ENCODE measurements at places on chromosomes 12 and 14. TPM values are rescaled to one million over a fixed set of nuclear protein-coding genes. Genes with fewer than 3 reads are reported as not detected.
A peak's percentile ranks its signal among the peaks of the same experiment; 100 is the strongest.

- no peak for DNase-seq
These were observed 1.6 kb downstream of the ACSS3 start for GRCh38 chr12:81079280-81080076.

- peak; percentile 80 for DNase-seq
These were observed 190.8 kb upstream of the PRMT8 start for GRCh38 chr12:3299929-3300832.

DNA sequence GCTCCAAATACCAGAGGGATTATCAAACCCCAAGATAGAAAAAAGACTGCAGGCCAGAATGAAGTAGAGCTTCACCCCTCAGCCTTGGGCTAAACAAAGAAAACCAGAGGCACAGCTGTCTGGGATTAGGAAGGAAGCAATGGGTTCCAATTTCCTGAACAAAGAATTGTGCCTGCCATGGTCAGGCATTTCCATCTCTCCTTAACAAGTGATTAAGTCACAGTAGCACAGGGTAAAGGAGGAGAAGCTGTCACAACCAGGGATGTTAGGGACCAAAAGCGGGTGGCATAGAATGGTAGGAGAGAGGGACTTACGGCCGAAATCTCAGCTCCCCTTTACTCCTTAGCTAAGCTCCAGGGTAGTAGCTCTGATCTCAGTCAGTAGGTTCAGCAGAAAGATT, 33.9 kb downstream of the SPTLC2 start:
- no peak for DNase-seq

DNA sequence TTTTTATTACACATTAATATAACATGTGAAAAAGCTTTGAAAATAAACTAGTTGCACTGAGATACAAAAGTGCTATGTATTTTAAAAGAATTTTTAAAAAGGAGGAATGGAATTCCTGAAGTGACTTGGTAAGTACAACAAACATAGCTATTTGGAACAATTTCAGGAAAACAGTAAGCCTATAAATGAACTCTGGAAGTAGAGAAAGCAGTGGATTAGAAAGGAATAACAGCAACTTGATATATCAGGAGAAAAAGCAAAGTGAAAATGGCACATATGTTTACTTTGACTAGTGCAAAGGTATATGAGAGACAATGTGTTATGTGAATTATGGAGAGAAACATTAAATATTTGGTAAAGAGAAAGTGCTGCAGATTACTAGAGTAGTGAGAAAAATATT, 811.7 kb downstream of the C12orf50 start:
- DNase-seq = no peak

DNA sequence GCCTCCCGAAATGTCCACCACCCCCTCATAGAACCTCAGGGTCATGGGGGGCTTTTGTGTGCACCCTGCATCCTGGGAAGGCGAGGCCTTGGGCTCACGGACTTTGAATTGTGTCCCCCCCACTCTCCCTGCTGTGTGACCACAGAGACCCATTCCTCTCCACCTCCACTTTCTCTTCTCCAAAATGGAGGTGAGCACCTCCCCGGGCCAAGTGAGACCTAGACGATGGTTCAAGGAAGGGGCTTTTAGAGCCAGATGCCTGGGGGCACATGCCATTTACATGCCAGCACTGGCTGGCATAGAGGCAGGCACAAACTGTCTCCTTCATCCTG, 33.5 kb downstream of the CYP46A1 start:
- DNase-seq = no peak

DNA sequence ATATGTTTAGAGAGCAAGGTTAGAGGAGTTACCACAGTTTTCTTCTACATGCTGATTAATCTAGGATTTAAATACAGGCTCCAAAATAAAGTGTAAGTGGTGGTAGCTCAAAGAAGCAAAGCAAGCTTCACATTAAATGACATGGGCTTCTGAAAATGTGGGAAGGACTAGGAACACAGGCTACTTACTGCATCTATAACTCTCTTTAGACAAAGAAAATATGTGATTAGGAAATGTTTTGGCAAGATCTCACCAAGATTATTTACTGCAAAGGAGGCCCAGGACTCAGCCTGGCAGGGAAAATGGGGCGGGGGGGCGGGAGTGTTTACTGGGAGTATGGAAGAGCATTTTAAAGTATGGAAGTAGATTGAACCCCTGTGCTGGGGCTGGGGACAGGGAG, 39.4 kb downstream of the ETV6 start:
- DNase-seq = no peak

DNA sequence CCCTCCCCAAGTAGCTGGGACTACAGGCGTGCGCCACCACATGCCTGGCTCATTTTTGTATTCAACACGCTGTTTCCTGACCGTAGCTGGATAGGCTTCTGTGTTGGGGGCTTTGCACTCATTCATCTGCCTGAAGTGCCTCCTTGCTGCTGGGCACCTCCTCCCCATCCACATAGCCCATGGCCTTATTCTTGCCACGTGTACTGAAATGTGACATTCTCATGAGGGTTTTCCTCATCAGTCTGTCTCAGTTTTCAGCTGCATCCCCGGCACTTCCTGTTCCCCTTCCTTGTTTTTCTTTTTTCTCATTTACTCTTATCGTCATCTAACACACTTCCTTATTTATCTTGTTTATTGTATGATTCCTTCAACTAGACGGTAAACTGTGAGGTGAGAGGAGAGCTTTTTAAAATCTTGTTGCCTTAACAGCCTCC, 36.6 kb downstream of the RCOR1 start:
- peak; percentile 82 for DNase-seq

DNA sequence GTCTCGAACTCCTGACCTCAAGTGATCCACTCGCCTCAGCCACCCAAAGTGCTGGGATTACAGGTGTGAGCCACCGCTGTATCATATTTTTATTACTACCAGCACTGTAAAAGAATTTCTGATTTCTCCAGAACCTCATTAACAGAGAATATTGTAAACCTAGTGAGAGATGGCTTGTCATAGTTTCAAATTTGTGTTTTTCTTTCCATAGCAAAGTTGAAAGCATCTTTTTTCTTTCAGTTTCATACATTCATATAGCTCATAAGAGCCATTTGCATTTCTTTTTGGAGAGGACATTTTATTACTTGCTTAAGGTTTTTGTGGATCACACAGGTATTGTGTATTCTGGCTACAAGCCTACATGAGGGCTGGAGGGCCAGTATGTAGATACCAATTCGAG, 58.0 kb downstream of the MIS18BP1 start:
- no peak for DNase-seq

GRCh38 chr14:66085665-66086064, 400.5 kb upstream of the CCDC196 start:
- no peak for DNase-seq

DNA sequence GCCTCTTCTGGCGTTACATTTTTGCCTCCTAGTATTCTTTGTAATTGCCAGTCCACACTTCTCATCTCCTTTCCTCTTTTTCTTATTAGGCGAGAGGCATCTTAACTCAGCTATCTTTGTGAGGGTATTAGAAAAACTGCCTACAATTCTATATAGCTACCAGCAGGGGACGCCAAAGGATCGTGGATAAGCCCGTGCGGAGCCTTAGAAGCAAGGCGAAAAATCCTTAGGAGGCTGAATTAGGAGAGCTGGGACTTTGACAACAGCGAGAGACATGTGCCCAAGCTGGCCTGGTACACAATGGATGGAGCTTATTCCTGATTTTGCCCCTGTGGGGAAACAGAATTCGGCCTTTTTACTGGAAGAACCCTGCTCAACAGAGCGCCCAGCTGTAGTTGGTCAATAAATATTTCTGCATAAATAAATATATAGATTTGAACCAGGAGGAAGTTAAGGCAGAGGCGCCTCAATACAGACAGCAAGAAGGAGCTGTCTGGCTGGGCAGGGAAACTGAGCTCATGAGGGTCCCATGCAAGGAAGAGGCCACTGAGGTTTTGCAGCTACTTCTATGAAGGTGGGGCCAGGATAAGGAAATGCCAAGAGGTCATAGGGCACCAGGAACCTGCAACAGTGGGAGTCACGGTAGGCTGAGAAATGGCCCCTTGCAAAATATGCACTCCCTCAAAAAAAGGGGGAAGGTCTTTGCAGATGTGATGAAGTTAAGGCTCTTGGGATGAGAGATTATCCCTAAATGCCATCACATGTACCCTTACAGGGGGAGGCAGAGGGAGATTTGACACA, 14.6 kb upstream of the RBM19 start:
- peak; percentile 69 for DNase-seq

DNA sequence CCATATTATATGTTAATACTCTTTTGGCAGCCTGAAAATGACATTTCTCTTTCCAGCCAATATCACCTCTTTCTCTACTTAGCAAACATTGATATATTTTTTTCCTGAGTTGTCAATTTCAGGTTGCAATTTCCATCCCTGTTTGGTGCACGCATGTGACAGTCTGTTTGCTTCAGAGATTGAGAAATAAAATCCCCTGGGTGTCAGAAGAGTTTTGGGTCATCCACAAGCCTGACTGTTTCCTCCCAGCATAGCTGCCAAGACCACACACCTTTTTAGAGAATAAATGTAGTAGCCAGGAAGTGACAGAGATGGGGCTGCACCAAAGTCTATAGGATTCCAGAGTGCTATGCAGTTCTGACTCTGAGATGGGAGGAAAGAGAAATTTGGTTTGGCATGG, 144.9 kb upstream of the NOS1 start:
- no peak for DNase-seq

DNA sequence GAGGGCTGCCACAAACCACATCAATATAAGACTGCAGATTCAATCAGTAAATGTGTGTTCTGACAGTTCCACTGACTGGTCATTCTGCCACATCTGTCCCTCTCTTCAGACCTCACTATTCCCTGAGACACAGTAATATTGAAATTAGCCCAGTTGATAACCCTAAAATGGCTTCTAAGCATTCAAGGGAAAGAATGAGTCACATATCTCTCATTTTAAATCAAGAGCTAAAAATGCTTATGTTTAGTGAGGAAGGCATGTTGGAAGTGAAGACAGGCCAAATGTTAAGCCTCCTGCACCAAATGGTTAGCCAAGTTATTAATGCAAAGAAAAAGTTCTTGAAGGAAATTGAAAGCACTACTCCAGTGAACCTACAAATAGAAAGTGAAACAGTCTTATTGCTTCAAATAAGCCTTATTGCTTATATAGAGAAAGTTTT, 24.5 kb upstream of the KIF21A start:
- DNase-seq = no peak

Gene FAIM2
- total RNA-seq = not detected

Gene DCAF4
- total RNA-seq = 5.1 TPM

Gene ASPG
- not detected for total RNA-seq

Gene YLPM1
- 14.5 TPM for total RNA-seq

Gene HOXC12
- total RNA-seq = not detected

Gene ASB2
- total RNA-seq = not detected

Gene VRTN
- total RNA-seq = not detected

Gene KRT1
- not detected for total RNA-seq
